ENCODE measurements at places on chromosomes 13 and 19. TPM values are rescaled to one million over a fixed set of nuclear protein-coding genes. Genes with fewer than 3 reads are reported as not detected.
A peak's percentile ranks its signal among the peaks of the same experiment; 100 is the strongest.

DNA sequence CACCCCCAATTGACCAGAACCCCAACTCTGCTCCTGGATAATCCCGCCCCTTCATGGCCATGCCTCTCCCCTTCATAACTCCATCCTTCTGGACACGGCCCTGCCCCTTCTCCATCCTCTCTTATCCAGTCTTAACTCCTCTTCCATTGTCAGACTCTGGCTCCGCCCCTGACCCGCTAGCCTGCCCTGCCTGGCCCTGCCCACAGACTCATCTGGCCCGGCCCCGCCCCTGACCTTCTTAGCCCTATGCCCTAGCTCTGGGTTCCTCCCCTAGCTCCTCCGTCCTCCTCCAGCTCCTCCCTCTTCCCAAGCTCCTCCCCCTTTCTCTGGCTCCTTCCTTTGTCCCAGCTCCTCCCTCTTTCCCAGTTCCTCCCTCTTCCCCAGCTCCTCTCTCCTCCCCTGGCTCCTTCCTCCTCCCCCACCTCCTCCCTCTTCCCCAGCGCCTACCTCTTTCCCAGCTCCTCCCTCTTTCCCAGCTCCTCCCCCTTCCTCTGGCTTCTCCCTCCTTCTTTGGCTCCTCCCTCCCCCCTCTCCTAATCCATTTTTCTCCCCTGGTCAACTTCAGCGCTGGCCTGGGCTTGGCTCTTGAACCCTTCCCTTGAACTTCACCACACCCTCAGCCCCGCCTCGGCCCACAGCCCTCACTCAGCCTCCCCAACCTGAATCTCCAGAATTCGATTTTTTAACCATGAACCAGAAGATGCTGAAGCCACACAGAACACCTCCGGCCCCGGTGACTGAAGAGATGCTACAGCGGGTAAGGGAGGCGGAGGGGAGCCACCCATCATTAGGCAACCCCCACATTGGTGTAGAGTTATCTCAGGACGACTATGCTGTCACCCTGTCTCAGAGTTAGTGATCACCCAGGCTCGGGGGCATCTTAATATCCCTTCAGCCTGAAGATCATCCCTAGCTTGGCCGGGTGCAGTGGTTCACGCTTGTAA, 9.2 kb upstream of the ZNF358 start:
- DNase-seq, result peak; percentile 91

GRCh38 chr13:95404141-95404882, 103.1 kb upstream of the ABCC4 start:
- DNase-seq, result peak; percentile 91

DNA sequence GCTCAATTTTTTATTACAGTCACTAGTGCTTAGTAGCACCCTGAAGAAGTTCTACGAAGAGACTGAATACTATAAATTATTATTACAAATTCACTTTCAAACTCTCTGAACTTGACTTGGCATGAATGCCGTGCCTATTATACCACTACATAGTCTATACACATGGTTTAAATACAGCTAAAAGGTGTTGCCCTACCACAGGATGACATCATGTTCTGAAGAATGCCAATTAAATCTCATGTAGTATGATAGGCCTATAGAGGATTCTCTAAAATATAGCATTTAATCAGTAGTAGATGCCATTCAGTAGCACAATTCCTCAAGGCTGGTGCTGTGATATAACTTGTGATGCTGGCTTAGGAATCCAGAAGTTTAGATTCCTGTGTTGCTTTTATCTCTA, 16.7 kb upstream of the POSTN start:
- no peak for DNase-seq

GRCh38 chr13:52711286-52711685, 28.3 kb downstream of the CNMD start:
- peak; percentile 66 for DNase-seq

GRCh38 chr13:95246292-95247082, 54.8 kb downstream of the ABCC4 start:
- no peak for DNase-seq

DNA sequence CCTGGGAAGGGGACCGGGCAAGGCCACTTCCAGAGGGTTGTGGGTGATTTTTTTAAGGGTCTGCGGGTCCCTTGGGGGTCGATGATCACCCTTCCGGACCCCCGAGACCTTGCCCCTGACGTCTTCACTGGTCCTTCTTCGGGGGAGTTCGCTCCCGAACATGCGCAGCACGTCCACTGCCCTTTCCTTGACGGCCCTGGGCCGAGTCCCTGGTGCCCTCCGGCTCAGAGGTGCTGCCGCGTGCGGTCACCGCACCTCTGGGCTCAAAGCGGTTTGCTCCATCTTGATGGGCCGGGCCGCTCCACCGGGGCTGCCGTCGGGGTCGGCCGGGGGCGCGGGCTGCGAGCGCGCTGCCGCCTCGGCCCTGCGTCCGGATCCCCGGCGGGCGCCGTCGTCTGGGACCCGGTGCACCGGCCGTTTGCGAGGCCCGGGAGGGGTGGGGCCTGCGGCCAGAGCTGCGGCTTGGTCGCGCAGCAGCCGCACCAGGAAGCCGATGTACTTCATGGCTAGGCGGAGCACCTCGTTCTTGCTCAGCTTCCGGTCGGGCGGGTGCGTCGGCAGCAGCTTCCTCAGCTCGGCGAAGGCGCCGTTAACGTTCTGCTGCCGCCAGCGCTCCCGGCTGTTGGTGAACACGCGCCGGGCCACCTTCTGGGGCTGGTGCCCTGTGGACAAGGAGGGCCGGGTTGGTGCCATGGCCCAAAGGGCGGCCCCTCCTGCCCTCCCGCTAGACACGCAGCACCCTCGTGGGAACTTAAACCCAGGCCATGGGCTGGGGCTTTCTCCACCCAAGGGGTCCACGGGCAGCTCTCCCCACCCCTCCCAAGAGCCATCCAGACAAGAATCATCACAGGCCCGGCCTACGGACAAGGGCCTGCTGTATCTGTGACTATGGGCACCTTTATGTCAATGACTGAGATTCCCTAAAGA, 3.3 kb downstream of the LYL1 start:
- peak; percentile 65 for DNase-seq

DNA sequence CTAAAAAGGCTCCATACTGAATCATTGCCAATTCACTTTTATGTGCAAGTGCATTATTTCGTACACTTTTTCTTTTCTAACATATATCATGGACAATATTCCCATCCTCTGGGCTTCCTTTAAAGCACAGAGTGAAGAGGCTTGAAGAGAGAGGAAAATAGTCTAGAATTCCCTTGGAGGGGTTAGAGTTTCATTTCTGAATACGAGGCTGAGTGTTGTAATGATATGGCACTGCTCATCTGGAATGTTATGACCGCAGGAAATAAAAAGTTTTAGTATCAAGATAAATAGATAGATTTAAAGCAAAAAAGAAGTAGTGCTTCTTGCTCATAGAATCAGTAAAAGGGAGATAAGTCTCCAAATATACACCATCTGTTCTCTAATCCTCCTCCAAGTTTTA, 412.3 kb upstream of the SLITRK1 start:
- DNase-seq, result no peak

Gene DPRX
- total RNA-seq, result not detected

Gene RAB3D
- 8.5 TPM for total RNA-seq

Gene BEST2
- total RNA-seq, result not detected

Gene NCAN
- 4.8 TPM for total RNA-seq

Gene LAIR1
- total RNA-seq, result not detected

Measured in neural progenitor cell (in vitro differentiated cells).